ENCODE measurements at places on chromosomes 16 and 17. TPM values are rescaled to one million over a fixed set of nuclear protein-coding genes. Genes with fewer than 3 reads are reported as not detected.

PGS1 gene
- total RNA-seq, result 25.7 TPM

SOX15 gene
- 7.8 TPM for total RNA-seq

ATP2A3 gene
- 5.5 TPM for total RNA-seq

OSGIN1 gene
- 0.30 TPM for total RNA-seq

AFMID gene
- 28.3 TPM for total RNA-seq

HASPIN gene
- 2.0 TPM for total RNA-seq

CRHR1 gene
- 0.39 TPM for total RNA-seq

CHRNE gene
- 0.69 TPM for total RNA-seq

PDIA2 gene
- 1.1 TPM for total RNA-seq

CIITA gene
- 5.7 TPM for total RNA-seq

LITAF gene
- 41.3 TPM for total RNA-seq

TSPOAP1 gene
- 3.9 TPM for total RNA-seq

GRAPL gene
- 0.89 TPM for total RNA-seq

ZNF750 gene
- 31.3 TPM for total RNA-seq

Data from skin of body (tissue), 3 donors.